Stimulated activated CD8-positive, alpha-beta memory T cell treated with anti-CD3 and anti-CD28 coated beads, Interleukin-7, amount 100 ng/mL, for 1 hour (primary cell): ENCODE measurements at places on chromosomes 5 and 9.

- DNase-seq, result no peak
Measured at GRCh38 chr5:54001976-54002775, 308.2 kb downstream of the ARL15 start.

DNA sequence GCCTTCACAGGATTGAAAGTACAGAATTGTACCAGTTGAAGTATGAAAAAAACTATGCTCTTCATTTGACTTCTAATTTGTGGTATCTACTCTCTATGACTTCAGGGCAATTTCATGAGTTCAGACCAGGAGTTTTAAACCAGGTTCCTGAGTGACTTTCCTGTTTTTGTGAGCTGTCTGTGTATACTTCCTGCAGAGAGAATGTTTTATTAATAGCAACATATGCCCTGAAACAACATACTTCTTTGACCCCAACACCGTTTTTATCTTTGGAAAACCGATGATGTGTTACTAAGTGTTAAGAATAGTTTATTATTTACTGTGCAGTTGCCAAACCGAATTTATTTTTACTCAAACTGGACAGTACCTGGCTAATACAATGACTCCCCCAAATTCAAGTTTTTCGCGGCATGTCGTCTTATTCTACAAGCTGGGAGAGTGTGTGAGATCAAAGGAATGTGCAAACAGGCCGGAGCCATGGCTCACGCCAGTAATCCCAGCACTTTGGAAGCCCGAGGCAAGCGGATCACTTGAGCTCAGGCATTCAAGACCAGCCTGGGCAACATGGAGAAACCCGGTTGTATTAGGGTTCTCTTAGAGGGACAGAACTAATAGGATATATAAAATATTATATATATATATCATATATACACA, 58.7 kb upstream of the ERBIN start:
- DNase-seq, result no peak

- no peak for DNase-seq
Measured at GRCh38 chr5:130050585-130050984, 146.3 kb downstream of the CHSY3 start.

DNA sequence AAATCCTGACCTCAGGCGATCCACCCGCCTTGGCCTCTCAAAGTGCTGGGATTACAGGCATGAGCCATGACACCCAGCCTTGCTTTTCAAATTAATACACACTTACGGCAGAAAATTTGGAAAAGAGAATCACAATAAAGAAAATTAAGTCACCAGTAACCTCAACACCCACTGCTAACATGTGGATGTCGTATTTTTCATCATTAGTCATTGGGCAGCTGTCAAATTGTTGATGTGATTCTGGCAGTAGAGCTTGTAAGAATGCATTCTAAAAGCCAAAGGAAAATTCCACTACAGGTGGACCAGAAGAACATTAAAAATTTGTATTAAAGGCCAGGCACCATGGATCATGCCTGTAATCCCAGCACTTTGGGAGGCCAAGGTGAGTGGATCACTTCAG, 237.3 kb upstream of the TUT7 start:
- no peak for DNase-seq

GRCh38 chr5:128574041-128574440, 36.0 kb upstream of the FBN2 start:
- no peak for DNase-seq
